Dorsolateral prefrontal cortex (tissue), 122 donors: ENCODE measurements at places on chromosomes 1 and 21.

DNA sequence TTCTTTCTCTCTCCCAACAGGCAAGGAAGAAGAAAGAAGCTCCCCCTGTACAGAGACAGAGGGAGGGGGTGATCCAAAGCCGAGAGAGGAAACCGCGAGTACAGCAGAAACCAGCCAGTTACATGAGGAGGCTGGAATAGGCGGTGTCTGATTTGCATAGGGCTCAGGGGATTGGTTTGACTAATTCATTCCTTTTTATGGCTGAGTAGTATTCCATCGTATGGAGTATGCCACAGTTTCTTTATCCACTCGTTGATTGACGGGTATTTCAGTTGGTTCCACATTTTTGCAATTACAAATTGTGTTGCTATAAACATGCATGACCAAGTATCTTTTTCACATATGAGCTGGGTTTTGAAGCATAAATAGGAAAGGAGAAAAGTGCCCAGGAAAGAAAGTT, 3.4 kb upstream of the GPX7 start:
- DNase-seq: no peak

DNA sequence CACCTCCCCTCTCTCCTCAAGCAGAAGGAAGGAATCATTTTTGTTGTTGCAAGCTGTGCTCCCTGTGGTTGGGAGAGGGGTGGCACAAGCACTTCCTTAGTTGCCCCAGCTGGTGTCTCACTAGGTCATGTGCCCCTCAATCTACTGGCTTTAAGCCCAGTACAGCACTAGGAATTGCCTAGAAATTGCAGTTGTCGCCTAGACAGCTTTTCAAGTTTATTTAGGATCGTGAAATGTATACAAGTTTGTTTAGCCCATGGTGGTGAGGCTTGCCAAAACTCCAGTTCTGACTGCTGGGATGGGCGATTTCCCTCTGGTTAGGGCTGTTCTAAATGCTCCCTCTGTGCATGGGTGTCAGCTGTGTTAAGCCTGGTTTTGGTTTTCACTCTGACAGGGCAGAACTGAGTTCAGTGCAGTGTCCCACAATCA, 126.8 kb upstream of the ZNF644 start:
- DNase-seq: no peak

- DNase-seq: no peak
Observed at GRCh38 chr21:45176141-45176540, 101.8 kb downstream of the ADARB1 start.

DNA sequence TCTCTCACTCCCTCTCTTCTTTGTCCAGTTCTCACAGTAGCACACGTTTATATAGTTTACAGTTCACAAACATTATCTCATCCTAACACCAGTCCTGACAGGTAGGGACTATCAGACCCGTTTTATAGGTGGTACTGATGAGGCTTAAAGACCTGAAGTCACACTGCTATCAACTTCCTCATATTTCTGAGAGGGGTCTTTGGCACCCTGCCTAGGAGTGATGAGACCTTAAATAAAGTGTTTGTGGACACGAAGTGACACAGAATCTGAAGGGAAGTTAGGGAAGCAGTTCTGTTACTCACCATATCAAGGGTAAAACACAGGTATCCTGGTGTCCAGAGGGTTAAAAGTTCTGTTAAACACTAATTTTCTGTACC, 590 bp upstream of the TACSTD2 start:
- no peak for DNase-seq

- DNase-seq: no peak
Observed at GRCh38 chr1:90391126-90391525, 326.0 kb downstream of the BARHL2 start.
